Endothelial cell of umbilical vein (primary cell): ENCODE measurements at places on chromosomes 4 and X.

DNA sequence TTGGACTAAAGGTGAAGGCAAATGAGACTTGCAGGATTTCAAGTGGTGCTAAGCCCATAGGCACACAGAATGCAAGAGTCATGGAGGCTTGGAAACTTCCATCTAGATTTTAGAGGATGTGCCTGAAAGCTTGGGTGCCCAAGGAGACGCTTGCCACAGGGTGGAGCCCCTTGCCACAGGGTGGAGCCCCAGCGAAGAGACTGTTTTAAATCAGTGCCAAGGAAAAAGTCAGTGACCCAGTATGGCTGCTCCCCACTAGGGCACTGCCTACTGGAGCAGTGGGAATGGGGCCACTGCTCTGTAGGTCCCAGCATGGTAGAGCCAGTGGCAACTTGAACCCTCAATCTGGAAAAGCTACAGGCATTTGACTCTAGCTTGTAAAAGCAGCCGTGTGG lies 794.2 kb upstream of the LCORL start:
- no peak for DNase-seq

GRCh38 chr4:70943114-70943513 lies 40.9 kb downstream of the MOB1B start:
- no peak for DNase-seq

- no peak for DNase-seq
Observed at GRCh38 chrX:17031827-17032226, 85.4 kb downstream of the REPS2 start.

- DNase-seq = no peak
Observed at GRCh38 chr4:25089051-25089763, 58.5 kb upstream of the LGI2 start.
